M059J (cell line): ENCODE measurements at places on chromosomes 1 and 21. TPM values are rescaled to one million over a fixed set of nuclear protein-coding genes. Genes with fewer than 3 reads are reported as not detected.

DNA sequence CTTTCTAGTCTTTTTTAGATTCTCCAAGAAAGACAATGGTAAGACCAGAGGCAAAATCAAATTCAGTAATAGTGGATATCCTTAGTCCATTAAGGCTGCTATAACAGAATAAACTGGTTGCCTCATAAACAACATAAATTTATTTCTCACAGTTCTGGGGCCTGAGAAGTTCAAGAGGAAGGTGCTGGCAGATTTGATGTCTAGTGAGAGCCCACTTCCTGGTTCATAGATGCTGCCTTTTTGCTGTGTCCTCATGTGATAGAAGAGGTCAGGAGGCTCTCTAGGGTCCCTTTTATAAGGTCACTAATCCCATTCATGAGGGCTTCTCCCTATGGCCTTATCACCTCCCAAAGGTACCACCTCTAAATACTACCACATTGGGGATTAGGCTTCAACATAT lies 31.5 kb upstream of the BTG3 start:
- DNase-seq = no peak

- no peak for DNase-seq
These were observed 42.5 kb downstream of the ERI3 start for GRCh38 chr1:44312399-44313196.

DNA sequence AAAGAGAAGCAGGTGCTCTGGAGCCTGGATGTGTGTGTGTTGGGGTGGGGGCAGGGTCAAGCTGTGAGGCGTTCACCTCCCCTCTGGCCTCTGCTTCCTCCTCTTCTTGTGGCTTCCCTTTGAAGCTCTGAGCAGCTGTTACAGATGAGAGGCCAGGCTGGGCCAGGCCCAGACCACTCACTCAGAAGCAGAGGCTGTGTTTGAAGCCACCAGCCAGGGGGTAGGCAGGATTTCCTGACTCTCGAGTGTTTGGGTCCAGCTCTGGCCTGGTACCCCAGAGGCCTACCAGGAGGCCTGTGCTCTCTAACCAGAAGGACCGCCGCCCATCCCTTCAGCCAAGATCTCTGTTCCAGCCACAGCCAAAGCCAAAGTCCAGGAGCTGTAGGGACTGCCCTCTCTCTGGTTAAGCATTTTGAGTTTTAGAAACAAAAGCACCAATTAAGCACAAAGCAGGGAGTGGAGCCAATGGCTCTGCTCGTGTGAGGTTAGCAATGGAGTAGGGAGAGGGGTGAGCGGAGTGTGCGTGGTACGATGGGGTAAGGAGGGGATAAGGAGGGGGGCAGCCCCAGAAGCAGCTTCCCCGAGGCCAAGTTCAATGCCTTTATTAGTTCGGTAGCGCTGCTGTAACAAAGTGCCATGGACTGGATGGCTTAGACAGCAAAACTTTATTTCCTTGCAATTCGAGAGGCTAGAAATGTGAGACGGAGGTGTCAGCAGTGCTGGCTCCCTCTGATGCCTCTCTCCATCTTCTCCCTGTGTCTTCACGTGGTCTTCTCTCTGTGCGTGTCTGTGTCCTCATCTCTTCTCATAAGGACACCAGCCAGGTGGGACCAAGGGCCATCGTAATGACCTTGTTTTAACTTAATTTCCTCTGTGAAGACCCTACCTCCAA lies 20.5 kb downstream of the RCSD1 start:
- DNase-seq = no peak

Gene S100B
- total RNA-seq = not detected in 2 replicates

DNA sequence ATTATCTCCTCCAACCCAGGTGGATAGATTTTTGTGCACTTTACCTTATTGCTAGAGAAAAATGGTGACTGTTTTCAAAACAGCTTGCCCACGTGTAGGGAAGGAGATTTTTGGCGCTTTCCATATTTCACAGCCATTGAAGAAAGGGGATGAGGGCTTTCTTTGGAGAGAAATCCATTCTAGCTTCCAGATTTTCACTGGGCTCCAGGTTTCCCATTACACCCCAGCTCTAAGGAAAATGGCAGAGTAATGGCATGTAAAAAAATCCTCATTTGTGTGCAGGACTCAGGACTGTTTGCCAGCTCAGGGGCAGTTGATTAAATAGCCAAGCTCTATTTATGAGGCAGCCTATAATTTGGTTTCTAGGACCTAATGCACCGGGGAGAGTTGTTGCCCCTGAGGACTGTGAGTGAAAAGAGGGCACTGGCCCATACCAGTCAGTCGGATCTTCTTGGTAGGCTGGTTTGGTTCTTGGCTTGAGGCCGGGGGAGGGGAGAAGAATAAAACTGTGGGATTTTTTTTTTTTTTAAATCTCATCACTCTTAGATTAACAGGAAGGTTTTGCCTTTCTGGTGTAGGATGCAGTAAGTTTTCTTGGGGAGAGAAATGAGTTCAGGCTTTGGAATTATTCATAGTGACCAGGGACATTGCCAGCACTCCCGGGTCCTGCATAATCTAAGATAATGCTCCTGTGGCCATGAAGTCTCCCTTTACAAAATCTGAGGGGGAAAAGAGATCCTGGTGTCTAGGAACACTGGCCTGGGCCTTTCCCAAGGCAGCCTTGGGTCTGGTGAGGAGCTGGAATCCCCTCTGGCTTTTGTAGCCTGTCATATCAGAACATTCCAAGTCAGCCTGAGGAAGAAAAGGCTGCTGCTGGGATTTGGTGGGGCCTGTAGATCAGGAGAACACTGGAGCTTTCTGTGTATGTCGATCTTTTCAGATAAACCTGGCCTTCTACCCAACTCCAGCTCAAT lies 1.9 kb upstream of the ARID1A start:
- peak; percentile 38 for DNase-seq

- DNase-seq = no peak
These were observed 23.7 kb downstream of the SMAP2 start for GRCh38 chr1:40397258-40397657.
